HFFc6 (cell line): ENCODE measurements at places on chromosomes 13 and 19.

GRCh38 chr13:95193509-95194230 is 107.6 kb downstream of the ABCC4 start:
- DNase-seq = no peak

GRCh38 chr19:5993648-5994358 is 15.9 kb upstream of the RANBP3 start:
- DNase-seq = no peak

DNA sequence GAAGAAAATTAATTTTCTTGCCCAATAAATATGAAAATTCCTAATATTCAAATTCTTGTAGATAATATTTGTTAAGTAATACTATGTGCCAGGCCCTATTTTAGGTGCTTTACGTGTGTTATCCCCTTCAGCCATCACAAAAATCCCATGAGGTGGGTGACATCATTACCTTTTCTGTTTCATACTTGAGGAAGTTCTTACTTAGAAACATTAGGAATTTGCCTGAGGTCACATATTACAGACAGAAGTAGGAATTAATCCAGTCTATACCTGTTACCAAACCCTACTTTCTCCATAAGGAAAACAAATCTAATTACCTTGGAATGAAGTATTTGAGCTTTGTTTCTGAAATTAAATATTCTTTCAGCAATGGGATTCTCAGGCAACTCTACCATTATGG is 336.1 kb downstream of the GPC6 start:
- DNase-seq = no peak

DNA sequence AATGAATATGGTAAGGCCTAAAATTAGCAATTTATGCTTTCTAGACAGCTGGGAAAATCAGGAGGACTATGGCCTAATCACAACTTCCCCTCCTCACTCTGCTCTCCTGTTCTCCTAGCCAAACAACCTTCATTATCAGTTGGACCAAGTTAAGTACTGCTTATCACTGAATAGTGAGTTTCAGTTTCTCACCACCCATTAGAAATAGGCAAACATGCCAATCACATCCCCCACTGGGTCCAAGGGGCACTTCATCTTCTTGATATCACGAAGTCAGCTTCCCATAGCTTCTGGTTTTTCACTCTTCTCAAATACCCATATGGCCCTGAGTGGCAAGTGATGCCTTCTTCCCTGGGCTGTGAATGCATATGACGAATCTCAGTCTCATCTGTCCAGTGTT is 689.6 kb downstream of the SLITRK5 start:
- DNase-seq = no peak

GRCh38 chr13:112752711-112753541 is 63.1 kb downstream of the ATP11A start:
- no peak for DNase-seq

DNA sequence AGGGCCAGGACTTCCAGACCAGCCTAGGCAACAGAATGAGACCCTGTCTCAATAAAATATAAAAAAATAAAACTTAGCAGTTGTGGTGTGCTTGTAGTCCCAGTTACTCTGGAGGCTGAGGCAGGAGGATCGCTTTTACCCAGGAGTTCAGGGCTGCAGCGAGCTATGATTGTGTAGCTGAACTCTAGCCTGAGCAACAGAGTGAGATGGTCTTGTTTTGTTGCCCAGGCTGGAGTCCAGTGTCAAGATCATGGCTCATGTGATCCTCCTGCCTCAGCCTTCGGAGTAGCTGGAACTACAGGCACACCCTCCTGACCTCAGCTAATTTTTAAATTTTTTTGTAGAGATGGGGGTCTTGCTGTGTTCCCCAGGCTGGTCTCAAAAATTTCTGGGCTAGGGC is 4.3 kb upstream of the JUNB start:
- no peak for DNase-seq
